Muscle of arm (tissue), 14 donors: ENCODE measurements at places on chromosomes 4 and X. TPM values are rescaled to one million over a fixed set of nuclear protein-coding genes. Genes with fewer than 3 reads are reported as not detected.

Gene ASMT
- not detected for polyA plus RNA-seq

Gene MAGED4B
- 62.2 TPM for polyA plus RNA-seq

Gene SHROOM4
- polyA plus RNA-seq: 6.6 TPM

Gene PDGFC
- 33.5 TPM for polyA plus RNA-seq

Gene DUSP9
- not detected for polyA plus RNA-seq

Gene RTL3
- polyA plus RNA-seq: 3.5 TPM

Gene TAF7L
- polyA plus RNA-seq: not detected

Gene SH3D19
- 42.7 TPM for polyA plus RNA-seq

Gene CFP
- polyA plus RNA-seq: 2.4 TPM

Gene FAM184B
- 7.7 TPM for polyA plus RNA-seq

Gene UGT2B7
- polyA plus RNA-seq: not detected

Gene CPLX1
- polyA plus RNA-seq: 0.15 TPM

Gene RNF150
- 41.1 TPM for polyA plus RNA-seq

Gene ENOX2
- 14.8 TPM for polyA plus RNA-seq

Gene CC2D2A
- polyA plus RNA-seq: 16.4 TPM

Gene PTPN13
- polyA plus RNA-seq: 3.7 TPM

Gene CSAG3
- polyA plus RNA-seq: not detected

Gene MAOB
- polyA plus RNA-seq: 1.3 TPM

Gene TEX13C
- polyA plus RNA-seq: not detected

Gene DUX4
- 1.1 TPM for polyA plus RNA-seq

Gene IBSP
- polyA plus RNA-seq: 0.11 TPM

Gene MAP3K15
- 0.37 TPM for polyA plus RNA-seq

Gene GPRASP1
- 9.6 TPM for polyA plus RNA-seq

Gene SPOCK3
- 1.4 TPM for polyA plus RNA-seq

Gene STOX2
- 5.7 TPM for polyA plus RNA-seq

Gene SEL1L3
- polyA plus RNA-seq: 27.9 TPM

Gene GLOD5
- polyA plus RNA-seq: not detected

Gene SPACA5
- not detected for polyA plus RNA-seq

Gene SSX2B
- polyA plus RNA-seq: not detected

Gene F8
- 5.5 TPM for polyA plus RNA-seq

Gene RTL9
- polyA plus RNA-seq: 3.5 TPM

Gene RAB9B
- polyA plus RNA-seq: 37.9 TPM

Gene UBL4A
- polyA plus RNA-seq: 19.0 TPM

Gene WAS
- polyA plus RNA-seq: 3.3 TPM

Gene NLRP2B
- polyA plus RNA-seq: 0.08 TPM

Gene FATE1
- polyA plus RNA-seq: 1.5 TPM

Gene PRDM8
- 17.7 TPM for polyA plus RNA-seq

Gene SH3TC1
- polyA plus RNA-seq: 13.1 TPM

Gene GALNTL6
- not detected for polyA plus RNA-seq

Gene ETNPPL
- polyA plus RNA-seq: not detected

Gene USP17L5
- polyA plus RNA-seq: not detected

Gene F8A2
- not detected for polyA plus RNA-seq

Gene PGAM4
- polyA plus RNA-seq: 0.95 TPM

Gene GPR34
- 6.6 TPM for polyA plus RNA-seq

Gene CTAG2
- not detected for polyA plus RNA-seq

Gene MAP7D2
- polyA plus RNA-seq: 0.36 TPM

Gene WNK3
- 3.3 TPM for polyA plus RNA-seq

Gene GNL3L
- 13.3 TPM for polyA plus RNA-seq

Gene ARAP2
- 2.7 TPM for polyA plus RNA-seq

Gene HS6ST2
- 51.4 TPM for polyA plus RNA-seq

Gene CENPVL3
- polyA plus RNA-seq: 0.12 TPM

Gene FHL1
- 2,113 TPM for polyA plus RNA-seq

Gene USP17L11
- polyA plus RNA-seq: not detected

Gene RAB41
- polyA plus RNA-seq: 0.57 TPM

Gene STK32B
- 7.8 TPM for polyA plus RNA-seq

Gene DIAPH2
- polyA plus RNA-seq: 8.9 TPM
